ENCODE measurements at places on chromosomes 7 and 10. TPM values are rescaled to one million over a fixed set of nuclear protein-coding genes. Genes with fewer than 3 reads are reported as not detected.

ARHGEF5 gene
- total RNA-seq, result 11.9 TPM

DNA sequence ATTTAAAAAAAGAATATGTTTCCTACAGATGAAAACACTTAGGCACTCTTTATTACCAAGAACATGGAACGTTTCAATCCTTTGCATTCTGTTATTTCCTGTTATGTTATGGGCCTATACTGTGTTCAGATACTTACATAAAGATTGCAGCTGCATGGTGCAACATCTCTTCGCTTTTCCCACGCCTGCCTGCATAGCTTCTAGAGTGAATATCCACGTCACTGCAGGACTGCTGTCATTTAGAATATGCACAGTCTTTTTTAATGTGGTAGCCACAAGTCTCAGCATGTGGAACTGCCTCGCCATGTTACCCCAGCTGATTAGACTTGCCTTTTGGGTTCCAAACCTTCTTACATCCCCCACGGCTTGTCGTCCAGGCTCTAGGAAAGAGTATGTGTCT lies 69.6 kb upstream of the GATA3 start:
- no peaks in the 10 kb centered on the region for H3K27me3 ChIP-seq
- H3K27ac ChIP-seq, result no peak overlapping the region
- peaks cover 17% of the 10 kb centered on the region for H3K4me1 ChIP-seq

CDHR3 gene
- 10.6 TPM for total RNA-seq

DNA sequence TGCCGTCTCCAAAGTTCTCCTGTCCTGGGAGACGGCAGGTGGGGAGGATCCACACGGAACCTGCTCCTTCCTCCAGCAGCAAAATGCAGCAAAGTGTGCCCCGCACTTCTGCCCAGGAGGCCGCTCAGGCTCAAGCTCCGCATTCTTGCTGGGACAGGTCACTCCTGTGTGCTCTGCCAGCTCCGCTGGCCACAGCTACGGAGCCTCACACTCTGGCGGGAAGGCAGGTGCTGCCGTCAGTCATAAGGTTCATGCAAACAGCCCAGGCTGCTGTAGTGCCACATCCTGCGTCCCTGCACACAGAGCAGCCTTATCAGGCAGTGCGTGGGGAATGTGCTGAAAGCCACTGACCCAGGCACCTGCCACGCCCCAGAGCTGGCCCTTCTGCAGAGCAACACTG lies 22.4 kb downstream of the ADGRA1 start:
- H3K27me3 ChIP-seq, result peaks cover 14% of the 10 kb centered on the region
- no peak overlapping the region for H3K27ac ChIP-seq
- no peak overlapping the region for H3K4me3 ChIP-seq
- no peak for DNase-seq
- H3K4me1 ChIP-seq, result peaks cover 7% of the 10 kb centered on the region
- H3K36me3 ChIP-seq, result peaks cover 4% of the 10 kb centered on the region

DNA sequence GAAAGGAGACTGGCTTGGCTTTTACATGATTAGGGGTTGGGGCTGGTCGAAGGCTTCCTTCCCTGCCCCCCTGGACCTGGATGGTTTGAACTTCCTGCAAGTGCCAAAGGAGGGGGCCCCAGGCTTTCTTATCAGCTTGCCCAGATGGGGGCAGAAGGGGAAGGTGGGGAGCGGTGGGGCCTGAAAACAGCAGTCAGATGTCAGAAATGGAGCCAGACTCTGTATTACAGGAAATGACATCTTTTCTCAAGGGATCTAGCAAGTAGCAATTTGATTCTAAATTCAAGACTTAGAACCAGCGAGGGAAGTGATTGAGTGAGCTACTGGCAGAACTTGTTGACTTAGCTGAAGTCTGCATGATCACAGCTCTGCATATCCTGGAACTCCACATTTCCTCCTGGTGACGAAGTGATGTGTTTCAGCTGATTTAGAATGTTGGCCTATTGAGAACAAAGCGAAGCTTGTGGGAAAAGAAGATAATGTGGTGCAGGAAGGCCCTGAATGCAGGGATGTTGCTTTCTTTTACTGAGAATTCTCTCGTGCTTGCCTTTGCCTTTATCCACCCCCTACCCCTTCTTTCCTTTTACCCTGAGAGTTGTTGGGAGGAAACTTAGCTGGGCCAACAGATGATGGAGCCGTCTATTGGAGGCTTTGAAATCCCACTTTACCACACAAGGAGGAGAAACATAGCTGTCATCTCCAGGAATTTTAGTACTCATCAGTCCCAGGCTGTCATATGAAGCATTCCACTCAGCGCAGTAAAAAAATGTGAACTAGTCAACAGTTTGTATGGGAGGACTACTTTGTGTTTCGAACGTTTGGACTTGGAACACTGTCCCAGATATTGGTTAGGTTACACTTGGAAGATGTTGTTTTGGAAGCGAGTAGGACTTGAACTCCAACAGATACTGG lies 43.2 kb downstream of the CCNY start:
- peaks cover 15% of the 10 kb centered on the region for H3K36me3 ChIP-seq
- peak overlapping the region; percentile 80 for H3K4me3 ChIP-seq
- peaks cover 15% of the 10 kb centered on the region for H3K27me3 ChIP-seq
- peak; percentile 71 for DNase-seq

GRCh38 chr10:551373-552252 lies 137.9 kb downstream of the DIP2C start:
- H3K27me3 ChIP-seq, result peaks cover 4% of the 10 kb centered on the region
- no peaks in the 10 kb centered on the region for H3K36me3 ChIP-seq
- no peak overlapping the region for H3K27ac ChIP-seq
- H3K4me3 ChIP-seq, result no peak overlapping the region
- DNase-seq, result no peak

- no peaks in the 10 kb centered on the region for H3K27me3 ChIP-seq
- H3K36me3 ChIP-seq, result peaks cover 3% of the 10 kb centered on the region
- H3K4me3 ChIP-seq, result no peak overlapping the region
These were observed 146.7 kb downstream of the WNT2 start for GRCh38 chr7:117176206-117176605.

DNA sequence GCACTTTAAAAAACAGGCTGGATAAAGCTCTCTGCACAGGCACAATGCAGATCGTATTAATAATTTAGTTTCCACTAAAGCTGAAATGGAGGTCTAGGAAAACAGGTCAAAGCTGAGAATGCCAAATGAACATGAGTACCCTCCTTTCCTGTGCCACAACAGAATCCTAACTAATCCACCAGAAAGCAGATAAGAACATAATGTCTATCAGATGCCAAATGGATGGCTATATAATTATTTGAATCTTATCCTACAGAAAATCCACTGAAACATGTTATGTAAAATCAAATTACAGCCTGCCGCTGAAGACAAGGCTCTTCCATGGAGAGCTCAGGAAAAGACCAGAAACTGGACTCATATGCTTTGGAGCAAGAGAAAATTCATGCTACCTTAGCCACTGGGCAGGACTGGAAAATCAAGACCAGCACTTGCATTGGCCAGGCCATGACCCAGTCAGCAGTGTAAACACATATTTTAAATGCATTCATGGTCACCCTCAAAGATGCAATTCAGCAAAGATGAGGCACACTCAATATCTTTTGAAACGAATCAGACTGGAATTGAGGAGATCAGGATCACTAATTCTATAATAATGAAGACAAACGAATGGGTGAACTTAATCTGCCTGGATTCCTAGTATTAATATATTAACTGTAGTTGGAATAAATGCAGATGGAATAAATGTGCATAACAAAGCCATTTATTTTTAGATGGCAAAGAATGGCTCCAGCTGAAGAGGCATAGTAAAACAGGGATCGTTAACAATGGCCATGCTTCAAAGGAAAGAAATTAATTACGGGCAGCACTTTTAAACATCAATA lies 13.2 kb downstream of the ANK3 start:
- H3K4me3 ChIP-seq, result no peak overlapping the region
- H3K4me1 ChIP-seq, result no peaks in the 10 kb centered on the region
- H3K27me3 ChIP-seq, result peaks cover 1% of the 10 kb centered on the region
- no peaks in the 10 kb centered on the region for H3K36me3 ChIP-seq
- no peak overlapping the region for H3K27ac ChIP-seq
- DNase-seq, result no peak

- H3K27ac ChIP-seq, result no peak overlapping the region
- no peak overlapping the region for H3K4me3 ChIP-seq
- DNase-seq, result no peak
- peaks cover 11% of the 10 kb centered on the region for H3K36me3 ChIP-seq
These were observed 24.7 kb downstream of the MET start for GRCh38 chr7:116696707-116697106.

DNA sequence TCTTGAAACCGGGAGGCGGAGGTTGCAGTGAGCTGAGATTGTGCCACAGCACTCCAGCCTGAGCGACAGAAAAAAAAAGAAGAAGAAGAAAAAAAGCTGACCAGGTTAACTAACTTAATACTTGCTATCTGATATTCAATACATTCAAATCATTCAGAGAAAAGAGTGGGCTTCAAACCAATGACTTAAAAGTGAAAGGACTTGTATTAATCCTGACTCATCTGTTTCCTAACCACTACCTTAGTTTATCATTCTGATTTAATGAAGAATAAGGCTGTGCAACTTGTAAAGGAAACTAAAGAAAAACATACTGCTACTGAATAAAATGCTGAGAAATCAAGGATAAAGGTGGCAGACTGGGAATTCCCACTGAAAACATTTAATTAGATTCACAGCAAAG lies 128.4 kb downstream of the NRBF2 start:
- H3K27me3 ChIP-seq, result peaks cover 3% of the 10 kb centered on the region
- H3K36me3 ChIP-seq, result peaks cover 3% of the 10 kb centered on the region

DNA sequence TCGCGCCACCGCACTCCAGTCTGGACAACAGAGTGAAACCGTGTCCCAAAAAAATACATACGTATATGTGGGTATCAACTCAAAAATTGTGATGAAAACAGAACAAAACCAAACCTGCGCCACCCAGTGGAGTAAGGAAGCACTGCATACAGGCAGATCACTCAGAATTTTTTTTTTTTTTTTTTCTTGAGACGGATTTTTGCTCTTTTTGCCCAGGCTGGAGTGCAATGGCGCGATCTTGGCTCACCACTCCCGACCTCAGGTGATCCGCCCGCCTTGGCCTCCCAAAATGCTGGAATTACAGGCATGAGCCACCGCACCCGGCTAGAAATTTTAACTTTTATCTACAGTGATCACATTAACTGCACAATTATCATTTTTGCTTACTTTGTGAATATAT lies 9.1 kb upstream of the TMEM236 start:
- H3K27me3 ChIP-seq, result no peaks in the 10 kb centered on the region
- DNase-seq, result peak; percentile 66
- H3K36me3 ChIP-seq, result no peaks in the 10 kb centered on the region

NOS3 gene
- total RNA-seq, result 102 TPM
